ENCODE measurements at places on chromosomes 3 and 15.

DNA sequence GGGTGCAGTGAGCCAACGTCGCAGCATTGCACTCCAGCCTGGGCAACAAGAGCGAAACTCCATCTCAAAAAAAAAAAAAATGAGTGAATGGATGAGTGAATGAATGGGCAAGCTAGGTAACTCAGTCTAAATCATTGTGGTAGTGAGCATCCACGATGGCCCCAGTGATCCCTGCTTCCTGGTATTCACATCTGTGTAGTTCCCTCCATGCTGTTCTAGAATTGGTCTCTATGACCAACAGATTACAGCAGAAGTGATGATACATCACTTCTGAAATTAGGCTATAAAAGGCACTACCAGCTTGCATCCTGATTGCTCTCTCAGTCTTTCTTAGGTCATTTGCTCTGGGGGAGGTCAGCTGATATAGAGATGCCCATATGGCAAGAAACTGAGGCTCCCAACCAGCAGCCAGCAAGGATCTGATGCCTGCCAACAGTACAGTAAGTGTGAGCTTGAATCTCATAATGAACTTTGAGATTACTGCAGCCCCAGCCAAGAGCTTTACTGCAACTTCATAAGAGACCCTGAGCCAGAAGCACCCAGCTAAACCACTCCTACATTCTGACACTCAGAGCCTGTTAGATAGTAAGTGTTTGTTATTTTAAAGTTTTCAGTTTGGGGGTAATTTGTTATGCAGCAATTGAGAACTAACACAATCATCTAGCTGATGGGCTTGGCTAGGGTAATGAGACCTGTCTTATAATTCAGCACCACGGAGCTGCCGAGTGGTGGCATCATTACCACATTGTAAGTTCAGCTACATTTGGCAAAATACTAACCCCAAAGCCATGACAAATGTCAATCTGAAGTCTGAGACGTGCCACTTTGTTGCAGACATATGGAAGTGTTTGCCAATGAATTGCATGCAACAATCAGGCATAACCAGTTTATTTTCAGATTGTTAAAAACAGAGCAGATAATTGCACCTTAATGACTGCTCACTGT lies 53.0 kb downstream of the KLHL6 start:
- no peak for DNase-seq

- no peak for DNase-seq
These were observed 530.7 kb downstream of the ZIC1 start for GRCh38 chr3:147939839-147940238.

- DNase-seq: no peak
These were observed 40.0 kb downstream of the USP3 start for GRCh38 chr15:63544258-63545026.

DNA sequence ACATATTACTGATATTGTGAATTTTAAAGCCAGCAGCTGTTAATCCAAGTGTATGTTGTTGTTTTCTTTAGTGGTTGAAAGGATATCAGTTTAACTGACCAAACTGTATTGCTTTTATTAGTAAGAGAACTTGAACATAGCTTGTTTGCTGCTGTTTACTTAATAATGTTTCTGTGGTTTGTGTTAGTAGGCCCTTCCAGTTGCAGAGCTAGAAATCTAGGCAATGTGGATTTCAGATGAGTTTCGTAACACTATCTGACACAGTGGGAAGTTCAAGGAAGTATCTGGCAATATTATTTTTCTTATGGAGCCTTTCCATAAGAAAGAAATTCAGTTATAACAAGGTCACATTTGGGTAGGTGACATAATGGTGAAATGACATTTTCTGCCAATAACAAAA lies 18.5 kb downstream of the ZNF609 start:
- no peak for DNase-seq

DNA sequence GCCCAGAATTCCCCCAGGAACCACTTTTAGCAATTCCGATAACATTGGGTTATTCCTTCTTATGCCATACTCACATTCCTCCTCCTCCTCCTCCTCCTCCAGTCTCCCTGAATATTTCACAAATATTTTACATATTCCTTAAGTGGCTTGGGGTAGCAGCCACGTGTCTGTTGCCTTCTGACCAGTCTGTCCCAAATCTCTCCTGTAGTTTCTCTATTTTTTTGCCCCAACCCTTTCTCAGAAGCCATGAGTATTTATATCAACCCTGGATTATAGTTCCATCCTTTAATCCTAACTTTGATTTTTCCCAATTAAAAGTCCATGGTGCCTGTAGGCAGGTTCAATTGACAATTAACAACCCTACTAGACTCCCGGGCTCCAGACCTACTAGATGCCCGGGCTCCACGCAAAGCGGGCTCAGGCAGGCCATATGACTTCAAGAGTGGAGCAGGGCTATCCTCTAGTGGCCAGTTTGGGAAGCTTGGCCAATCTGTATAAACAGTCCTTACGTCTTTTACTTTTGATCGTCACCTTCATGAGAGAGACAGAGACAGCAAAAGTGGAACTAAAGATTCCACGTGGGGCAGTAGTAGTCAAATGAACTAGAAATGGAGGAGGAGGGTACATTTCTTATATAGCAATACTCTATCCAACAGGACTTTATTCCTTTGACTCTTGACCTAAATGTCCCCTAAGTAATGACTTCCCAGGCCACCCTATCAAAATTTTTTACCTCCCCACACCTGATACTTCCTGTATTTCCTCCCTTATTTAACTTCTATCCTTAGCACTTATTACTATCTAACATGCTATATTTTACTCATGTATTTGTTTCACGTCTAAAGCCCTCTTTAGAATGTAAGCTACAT lies 69.7 kb downstream of the USF3 start:
- DNase-seq: peak; percentile 66

DNA sequence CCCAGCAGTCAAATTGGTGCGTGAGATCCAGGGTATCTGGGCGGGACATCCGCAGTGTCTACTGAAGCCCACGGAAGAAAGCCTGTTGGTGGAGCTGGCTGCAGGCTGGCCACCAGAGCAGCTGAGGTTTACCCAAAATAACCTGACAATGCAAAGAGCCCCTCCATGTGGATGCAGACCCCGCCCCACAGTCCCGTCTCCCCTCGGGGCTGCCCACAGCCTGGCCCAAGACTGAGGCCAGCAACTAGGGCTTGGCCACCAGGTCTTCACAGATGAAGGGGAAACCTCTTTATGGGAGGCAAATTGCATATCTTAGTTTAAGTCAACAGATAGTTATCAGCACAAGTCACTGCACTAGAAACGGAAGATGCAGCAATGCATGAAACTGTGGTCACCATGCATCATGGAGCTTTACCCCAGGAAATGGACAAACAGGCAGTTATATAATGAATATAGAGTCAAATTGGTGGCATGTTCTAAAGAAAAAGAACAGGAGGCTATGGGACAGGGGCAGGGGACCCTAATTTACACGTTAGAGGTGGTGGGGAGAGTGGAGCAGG lies 86.3 kb downstream of the ARNT2 start:
- DNase-seq: no peak

All from HuH-7.5 (cell line).